Activated CD4-positive, alpha-beta T cell treated with anti-CD3 and anti-CD28 coated beads, Interleukin-2, amount 50 U/mL, for 16 hours (primary cell): ENCODE measurements at places on chromosomes 6 and 20.

DNA sequence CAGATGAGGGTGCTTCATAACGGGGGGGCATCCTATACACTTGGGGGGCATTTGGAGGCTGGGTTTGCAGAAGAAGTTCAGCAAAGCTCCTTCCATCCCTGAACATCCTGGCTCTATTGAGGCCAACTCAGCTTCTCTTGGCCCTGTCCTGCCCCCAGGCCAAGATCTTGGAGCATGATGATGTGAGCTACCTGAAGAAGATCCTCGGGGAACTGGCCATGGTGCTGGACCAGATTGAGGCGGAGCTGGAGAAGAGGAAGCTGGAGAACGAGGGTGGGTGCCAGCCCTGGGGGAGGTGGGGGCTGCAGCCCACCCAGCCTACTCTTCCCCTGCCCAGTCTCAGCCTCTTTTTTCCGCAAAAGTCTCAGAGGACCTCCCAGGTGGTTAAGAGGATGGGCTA is 17.2 kb downstream of the GDAP1L1 start:
- DNase-seq = no peak

DNA sequence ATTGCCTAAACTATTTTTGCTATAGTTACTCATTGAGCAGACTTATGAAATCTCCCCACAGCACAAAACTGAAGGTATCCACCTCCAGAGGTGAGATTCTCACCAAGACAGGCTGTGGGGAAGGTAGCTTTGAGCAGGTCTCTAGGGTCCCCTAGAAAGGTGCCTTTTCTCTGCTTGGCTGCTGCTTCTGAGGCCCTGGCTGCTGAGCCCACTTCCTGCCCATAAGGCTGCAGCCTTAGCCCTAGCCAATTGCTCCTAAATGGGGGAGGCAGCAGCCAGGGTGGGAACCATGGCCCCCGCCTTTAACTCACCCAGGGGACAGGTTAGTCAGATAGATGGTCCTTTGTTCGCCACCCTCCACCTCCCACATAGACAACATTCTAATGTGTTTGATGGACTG is 3.6 kb downstream of the NT5E start:
- DNase-seq = no peak

DNA sequence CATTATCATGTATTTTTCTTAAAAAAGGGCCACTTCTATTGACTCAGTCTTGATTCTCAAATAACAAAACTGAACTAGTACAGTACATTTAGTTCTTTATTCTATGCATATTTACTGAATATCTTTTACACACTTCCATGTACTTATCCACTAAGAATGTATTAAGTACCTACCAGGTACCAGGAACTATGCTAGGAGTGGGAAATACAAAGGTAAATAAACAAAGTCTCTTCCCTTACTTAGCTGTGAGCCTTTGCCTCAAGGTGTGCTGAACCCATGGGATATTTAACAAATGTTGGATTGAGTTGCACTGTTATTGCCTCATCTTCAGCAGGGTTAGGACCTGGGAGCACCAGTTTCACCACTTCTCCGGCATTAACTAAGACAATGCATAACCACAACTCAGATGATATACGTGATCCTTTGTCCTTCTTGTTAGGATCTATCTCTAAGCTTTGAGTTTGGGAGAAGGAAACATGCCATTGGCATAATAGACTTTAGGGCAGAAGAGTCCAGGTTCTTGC is 533.9 kb downstream of the TFAP2B start:
- DNase-seq = no peak

DNA sequence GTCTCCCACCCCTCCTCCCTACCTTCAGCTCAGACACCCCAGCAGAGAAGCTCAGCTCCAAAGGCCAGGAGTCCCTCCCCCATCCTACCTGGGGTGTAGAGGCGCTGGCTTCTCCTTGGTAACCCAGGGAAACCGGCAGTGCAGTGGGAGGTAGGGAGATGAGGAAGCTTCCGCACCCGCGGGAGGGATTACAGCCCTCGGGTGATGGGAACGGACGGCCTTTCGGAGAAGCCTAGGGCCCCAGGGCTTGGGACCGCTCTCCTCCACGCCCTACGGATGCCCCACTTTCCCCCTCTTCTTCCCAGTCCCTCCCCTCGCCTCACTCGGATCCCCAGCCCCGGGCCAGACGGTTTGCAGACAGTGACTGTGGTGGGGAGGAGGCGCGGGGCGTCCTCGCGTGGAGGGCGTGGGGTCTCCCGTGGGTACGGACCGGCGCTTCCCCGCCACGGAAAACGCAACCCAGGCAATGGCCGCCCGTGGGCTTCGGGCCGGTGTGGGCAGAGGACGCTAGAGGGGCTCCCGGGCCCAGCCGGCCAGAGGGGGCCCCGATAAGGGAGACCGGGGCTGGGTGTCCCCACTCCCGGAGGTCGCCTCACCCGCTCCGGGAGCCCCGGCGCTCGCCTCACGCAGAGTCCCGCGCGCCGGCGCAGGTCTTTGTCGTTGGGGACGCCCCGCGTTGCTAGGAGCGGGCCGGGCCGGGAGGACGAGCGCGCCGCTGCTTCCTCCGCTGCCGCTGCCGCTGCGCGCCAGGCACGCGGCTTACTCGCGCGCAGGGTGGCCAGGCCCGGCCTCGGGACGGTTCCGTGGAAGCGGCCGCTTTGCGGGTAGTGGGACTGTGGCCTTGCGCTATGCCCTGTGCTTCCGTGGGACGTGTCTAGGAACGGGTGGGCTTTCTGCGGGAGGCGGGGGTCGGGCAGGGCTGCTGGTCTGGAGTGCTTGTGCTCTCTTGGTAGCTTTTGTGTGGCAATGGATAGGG is 15.8 kb downstream of the AARS2 start:
- peak; percentile 38 for DNase-seq

DNA sequence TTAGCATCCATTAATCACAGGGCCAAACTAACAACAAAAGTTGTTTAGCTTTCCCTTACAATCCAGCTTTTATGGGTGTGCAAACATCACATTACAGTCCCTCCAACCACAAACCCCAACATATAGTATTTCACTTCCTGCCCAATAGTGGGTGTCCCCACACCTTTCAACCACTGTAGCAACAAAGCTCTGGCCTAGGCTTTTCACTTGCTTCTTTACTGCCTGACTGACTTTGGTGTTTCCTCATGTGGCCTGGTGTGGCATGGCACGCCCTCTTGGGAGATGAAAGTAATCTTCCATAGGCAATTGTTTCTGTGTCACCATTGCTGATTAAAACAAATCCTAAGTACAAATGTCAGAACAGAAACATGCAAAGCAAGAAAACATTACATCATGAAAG is 46.3 kb downstream of the MCM8 start:
- DNase-seq = peak; percentile 66

GRCh38 chr6:82097676-82098075 is 149.9 kb downstream of the IBTK start:
- no peak for DNase-seq

DNA sequence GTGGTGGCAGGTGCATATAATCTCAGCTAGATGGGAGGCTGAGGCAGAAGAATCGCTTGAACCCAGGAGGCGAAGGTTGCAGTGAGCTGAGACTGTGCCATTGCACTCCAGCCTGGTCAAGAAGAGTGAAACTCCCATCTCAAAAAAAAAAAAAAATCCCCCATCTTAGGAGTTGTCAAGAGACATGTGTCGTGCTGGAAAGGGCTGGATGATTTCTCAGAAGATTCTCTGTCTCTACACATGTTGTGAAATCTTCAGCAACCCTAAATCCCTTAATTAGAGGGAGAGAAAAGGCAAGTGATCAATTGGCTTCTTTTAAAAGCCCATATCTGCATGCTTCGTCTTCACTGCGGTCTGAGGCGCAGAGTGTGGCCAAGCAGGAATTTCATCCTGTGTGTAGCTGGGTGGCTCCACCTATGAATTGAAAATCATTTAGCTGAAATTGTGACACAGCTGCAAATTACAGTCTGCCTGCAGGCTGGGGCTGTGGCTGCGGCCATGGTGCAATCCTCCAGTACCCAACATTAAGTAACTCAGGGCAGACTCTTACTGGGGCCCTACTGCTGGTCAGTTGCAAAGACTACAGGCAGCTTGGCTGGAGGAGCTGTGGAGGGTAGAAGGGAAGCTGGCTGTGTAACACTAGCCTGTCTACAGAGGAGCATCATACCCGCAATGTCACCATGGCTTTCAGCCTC is 3.2 kb upstream of the TGM3 start:
- no peak for DNase-seq

DNA sequence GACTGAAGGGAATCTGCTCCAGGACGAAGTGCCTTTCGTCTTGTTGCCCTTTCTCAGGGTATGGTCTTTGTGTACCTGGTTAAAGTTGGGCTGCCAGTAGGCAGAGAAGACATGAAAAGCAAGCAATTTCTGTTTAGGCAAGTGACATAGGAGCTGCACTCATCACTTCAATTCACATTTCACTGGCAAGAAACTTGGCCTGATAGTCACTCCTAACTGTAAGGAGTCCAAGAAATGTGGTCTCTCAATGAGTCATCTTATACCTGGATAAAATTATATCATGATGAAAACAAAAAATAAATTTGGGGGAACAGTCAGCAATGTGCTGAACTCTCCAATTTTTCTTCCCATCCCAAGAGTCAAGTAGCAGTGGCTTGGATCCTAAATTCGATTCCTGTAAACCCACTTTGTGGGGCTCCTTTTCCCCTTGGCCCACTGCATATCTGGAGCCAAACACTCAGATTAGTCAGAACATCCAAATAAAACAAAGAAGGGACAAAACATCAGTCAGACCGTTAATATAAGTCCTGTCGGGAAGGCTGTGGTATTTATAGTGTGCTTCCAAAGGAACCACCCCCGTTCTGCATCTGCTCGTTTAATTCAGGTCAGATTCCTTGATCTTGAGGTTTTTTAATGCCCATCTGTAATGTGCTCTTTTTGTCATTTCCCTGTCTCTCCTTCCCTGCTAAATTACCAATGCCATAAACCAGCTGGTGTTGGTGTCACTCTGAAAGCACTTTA is 5.0 kb upstream of the GABRR1 start:
- no peak for DNase-seq

- DNase-seq = no peak
Observed at GRCh38 chr20:22371843-22372242, 212.5 kb downstream of the FOXA2 start.

GRCh38 chr20:38111366-38112232 is 53.5 kb downstream of the TGM2 start:
- DNase-seq = no peak

DNA sequence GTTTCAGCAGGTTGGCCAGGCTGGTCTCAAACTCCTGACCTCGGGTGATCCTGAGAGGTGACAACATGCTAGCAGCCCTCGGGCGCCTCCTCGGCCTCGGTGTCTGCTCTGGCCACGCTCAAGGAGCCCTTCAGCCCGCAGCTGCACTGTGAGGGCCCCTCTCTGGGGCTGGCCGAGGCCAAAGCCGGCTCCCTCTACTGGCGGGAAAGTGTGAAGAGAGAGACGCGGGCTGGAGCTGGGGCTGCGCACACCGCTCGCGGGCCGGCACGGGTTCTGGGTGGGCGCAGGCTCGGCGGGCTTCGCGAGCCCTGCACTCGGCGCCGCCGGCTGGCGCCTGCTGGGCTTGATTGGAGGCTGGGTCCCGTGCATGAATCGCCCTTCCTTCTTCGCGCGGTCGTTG is 80.8 kb upstream of the RBM24 start:
- DNase-seq = no peak

DNA sequence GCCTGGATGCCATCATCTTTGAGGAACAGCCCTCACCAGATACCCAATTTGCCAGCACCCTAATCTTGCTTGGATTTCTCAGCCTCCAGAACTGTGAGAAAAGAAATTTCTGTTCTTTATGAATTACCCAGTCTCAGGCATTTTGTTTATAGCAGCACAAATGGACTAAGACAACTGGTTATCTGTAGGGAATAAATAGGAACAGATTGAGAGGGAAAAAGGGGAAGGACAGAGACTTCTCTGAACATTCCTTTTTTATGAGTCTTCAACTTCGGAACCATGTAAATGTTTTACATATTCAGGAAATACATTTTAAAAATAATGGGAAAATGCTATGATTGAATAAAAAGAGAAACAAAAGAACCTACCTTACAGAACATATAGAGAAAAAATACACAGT is 20.9 kb downstream of the KCTD20 start:
- DNase-seq = no peak

- no peak for DNase-seq
Observed at GRCh38 chr20:58286729-58287128, 22.8 kb upstream of the RAB22A start.

DNA sequence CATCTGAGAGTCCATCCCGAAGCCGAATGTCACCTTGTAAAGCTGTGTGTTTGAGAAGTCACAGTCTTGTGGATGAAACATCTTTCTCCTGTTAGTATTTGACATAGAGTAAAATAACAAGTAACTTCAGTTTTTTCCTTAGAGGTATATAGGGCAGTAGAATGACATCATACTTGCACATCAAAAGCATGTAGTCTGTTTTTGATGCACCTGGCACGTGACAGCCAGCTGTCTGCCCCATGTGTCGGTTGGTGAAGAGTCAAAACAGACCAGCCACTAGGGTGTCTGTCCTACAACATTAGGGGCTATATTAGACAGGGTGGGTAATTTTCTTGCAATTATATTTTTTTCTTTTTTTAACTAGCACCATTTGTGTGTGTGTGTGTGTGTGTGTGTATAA is 70.2 kb downstream of the SNX9 start:
- no peak for DNase-seq

DNA sequence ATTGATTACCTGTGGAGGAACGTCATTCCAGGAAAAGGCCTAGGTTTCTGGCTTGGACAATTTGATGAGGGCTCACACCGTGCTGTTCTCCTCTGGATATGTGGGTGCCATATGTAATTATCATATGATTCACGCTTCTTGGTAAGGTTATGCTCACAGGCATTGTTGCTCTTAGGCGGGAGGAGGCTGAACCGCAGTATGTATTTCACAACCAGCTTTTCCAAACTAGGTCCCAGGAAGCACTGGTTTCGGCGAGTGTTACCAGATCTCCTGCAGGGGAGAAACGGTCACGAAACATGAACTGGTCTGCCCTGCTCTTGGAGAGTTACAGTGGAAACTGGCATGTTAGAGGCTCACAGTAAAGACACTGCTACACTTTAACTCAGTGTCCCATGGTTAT is 793 bp upstream of the FAM50B start:
- no peak for DNase-seq

DNA sequence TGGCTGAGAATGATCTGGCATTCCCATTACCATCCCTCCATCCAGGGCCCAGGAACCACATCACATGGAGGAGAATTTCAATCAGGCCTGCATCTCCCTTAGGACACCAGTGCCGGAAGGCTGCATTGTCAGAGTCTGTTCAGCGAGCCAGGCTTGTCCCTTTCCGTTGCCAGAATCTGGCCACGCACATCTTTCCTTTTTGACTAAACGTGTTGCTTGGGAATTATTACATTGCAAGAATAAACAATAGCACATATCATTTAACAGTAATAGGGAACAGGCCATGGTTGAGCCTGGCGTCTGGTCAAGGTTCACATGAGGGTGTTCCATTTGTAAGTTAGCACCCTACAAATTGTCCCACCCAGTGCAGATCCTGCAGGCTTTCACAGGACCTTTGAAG is 42.8 kb downstream of the SOBP start:
- DNase-seq = no peak
